ENCODE measurements at places on chromosomes 4 and X. TPM values are rescaled to one million over a fixed set of nuclear protein-coding genes. Genes with fewer than 3 reads are reported as not detected.

DNA sequence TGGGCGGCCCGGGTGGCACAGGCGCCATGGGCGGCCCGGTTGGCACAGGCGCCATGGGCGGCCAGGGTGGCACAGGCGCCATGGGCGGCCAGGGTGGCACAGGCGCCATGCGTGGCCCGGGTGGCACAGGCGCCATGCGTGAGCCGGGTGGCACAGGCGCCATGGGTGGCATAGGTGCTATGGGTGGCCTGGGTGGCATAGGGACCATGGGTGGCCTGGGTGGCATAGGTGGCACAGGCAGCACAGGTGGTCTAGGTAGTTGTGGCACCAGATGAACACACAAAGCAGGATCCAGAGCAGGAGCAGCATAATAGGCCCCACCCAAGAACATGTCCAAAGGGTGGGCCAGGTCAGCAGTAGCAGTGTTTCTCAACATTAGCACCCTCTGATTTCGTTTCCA, 4.3 kb downstream of the ESX1 start:
- DNase-seq: no peak

DNA sequence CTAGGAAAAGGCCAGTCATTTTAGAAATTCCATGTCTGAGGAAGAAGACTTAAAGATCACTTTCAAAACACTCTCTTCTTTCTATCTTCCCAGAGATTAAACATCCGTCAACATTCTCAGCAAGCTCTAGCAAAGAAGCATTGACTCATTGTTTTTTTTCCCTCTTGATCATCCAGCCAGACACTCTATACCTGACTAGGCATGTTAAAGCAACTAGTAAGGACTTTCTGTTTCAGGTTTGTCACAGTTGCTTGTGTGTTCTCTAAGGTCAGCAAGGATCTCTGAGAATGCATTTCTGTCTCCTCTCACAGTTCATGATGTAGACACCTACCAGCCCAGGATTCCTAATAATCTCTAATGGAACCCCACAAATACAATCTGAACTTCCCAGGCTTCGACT, 112.2 kb downstream of the IL13RA2 start:
- no peak for DNase-seq

DNA sequence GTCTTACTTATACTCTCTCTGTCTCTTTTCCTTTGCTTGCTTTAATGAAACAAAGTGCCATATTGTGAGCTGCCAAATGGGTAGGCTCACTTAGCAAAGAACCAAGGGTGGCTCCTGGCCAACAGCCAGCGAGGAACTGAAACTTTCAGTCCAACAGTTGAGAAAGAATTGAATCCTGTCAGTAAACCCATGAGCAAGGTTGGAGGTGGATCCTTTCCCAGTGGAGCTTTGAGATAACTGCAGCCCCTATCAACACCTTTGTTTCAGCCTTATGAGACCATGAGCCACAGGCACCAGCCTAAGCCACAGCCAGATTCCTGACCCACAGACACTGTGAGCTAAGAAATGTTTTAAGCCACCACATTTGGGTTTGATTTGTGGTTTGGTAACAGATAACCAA, 362.2 kb downstream of the PDGFC start:
- DNase-seq: peak; percentile 35

- no peak for DNase-seq
These were observed 464.3 kb downstream of the GRXCR1 start for GRCh38 chr4:43356786-43357185.

- peak; percentile 63 for DNase-seq
These were observed 3.4 kb downstream of the ATP1B4 start for GRCh38 chrX:120365320-120365719.

The SSX4 gene
- total RNA-seq: not detected

The FGG gene
- total RNA-seq: not detected

The VCX2 gene
- total RNA-seq: not detected

- DNase-seq: no peak
These were observed 444.8 kb upstream of the SLIT2 start for GRCh38 chr4:19806865-19807264.

The SMIM10 gene
- total RNA-seq: 5.3 TPM

- no peak for DNase-seq
These were observed 69.6 kb upstream of the CXorf66 start for GRCh38 chrX:140034916-140035315.

GRCh38 chrX:110131031-110131430, 128.1 kb downstream of the TMEM164 start:
- DNase-seq: no peak

GRCh38 chr4:164116286-164116685, 621.8 kb downstream of the TMA16 start:
- DNase-seq: no peak

DNA sequence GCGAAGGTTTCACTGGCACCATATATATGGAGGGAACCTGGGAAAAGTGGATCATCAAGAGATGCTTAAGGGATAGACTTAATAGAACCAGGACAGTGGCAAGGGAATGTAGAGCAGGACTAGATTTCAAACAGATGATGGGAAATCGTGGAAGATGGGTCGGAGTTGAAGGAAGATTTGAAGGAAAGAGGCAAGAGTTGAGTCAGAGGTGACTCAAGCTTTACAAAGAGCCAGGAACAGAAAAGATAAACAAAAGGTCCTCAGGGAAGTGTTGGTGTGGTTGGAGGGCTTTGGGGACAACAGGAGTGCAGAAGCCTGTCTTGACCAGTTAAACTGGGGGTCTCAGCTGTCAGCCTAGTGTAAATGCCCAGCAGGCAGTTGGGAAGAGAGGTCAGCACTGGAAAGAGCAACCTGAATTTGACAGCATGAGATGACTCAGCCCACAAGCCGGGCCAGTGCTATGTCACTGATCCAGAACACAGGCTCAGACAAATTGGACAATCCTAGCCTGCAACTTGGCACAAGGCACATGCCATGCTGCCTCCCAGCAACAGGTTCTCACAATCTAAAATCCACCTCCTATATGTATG, 230.5 kb downstream of the IDS start:
- no peak for DNase-seq

DNA sequence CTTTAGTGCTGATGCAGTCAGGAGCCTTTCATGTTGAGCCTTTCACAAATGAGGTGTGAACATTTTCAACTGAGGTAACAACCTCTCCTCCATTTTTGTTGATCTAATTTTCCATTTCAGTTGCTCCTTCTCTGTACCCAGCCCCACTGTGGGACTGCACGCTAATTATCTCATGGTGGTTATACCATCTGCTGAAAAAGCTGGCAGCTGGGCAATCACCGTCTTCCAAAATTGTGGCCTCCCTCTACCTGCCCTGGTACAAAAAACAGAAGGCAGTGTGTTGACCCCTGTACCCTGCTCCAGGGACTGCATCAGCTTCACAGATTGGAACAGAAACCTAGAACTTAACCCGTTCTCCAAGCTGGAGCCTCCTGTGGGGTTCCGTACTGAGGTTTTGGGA, 72.4 kb upstream of the LONRF3 start:
- DNase-seq: no peak

DNA sequence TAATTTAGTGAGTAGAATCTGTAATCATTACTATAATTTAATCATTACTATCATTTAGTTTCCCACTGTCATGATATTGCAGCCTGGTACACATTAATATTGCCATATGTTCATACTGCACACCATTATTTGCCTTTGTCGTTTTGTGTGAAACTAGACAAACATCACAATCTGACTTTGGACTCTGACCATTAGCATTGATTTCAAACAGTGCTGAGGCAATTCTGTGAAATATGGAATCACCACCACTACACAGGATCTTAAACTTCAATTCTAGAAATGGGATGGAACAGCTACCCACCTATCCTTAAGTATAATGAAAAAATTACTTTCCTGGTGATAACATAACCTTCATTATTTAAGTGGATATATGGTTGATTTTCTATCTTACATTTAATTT, 98.3 kb downstream of the SORBS2 start:
- DNase-seq: no peak

GRCh38 chr4:110640576-110640975, 17.7 kb upstream of the PITX2 start:
- no peak for DNase-seq

GRCh38 chrX:2513121-2513664, 12.4 kb upstream of the DHRSX start:
- DNase-seq: no peak

- DNase-seq: no peak
These were observed 554.3 kb upstream of the TENM3 start for GRCh38 chr4:181688872-181689271.

- DNase-seq: no peak
These were observed 334.5 kb downstream of the GPAT3 start for GRCh38 chr4:83870328-83870950.

The ETDB gene
- total RNA-seq: not detected

GRCh38 chrX:37613933-37614332, 42.5 kb downstream of the LANCL3 start:
- no peak for DNase-seq

GRCh38 chrX:24925430-24925829, 90.3 kb downstream of the ARX start:
- no peak for DNase-seq

GRCh38 chrX:73903941-73904340, 340.9 kb downstream of the CHIC1 start:
- DNase-seq: no peak

GRCh38 chr4:133440404-133440803, 291.3 kb downstream of the PCDH10 start:
- no peak for DNase-seq

The PF4V1 gene
- total RNA-seq: not detected

- DNase-seq: no peak
These were observed 1063.8 kb upstream of the INTU start for GRCh38 chr4:126568652-126569570.

DNA sequence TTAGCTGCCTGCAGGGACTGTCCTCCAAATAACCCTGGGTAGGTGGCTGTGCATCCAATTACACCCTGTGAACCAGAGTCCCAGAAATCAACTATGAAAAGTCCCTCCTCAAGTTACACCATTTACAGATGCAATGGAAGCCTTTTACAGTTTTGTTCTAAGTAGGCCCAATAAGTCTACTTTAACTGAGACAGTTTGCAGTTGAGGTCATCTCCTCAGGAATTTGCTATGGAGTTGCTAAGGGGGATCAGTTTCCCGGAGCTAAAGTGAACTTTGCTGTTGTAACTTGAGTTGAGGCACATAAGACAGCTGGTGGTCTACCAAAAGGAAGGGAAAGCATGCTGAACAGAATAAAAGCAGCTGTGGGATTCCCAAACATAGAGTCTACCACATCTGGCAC, 121.6 kb upstream of the STK26 start:
- DNase-seq: no peak

DNA sequence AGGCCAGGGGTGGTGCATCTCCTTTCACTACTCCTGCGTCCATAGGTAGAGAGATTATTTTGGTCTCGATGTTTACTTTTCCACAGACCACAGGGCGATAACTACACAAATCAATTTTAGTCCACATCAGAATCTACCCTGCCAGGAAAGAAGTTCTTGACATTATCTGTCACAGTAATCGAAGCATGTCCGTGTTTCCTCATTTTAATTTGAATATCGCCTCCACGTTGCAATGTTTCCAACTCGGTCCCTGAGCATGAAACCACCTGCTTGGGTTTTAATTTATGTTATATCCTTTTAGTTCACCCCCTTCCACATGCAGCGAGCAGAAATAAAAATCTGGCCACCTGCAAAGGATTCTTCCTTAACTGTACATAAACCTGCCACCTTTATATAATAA, 100.1 kb upstream of the ATXN3L start:
- DNase-seq: no peak

GRCh38 chrX:40310447-40310846, 212.7 kb upstream of the BCOR start:
- DNase-seq: no peak

DNA sequence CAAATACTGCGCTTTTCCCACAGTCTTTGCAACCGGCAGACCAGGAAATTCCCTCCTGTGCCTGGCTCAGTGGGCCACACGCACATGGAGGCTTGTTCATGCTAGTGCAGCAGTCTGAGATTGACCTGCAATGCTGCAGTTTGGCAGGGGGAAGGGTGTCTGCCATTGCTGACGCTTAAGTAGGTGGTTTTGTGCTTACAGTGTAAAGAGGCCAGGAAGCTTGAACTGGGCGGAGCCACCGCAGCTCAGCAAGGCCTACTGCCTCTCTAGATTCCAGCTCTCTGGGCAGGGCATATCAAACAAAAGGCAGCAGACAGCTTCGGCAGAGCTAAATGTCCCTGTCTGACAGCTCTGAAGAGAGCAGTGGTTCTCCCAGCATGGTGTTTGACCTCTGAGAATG, 390.5 kb upstream of the TECRL start:
- no peak for DNase-seq

DNA sequence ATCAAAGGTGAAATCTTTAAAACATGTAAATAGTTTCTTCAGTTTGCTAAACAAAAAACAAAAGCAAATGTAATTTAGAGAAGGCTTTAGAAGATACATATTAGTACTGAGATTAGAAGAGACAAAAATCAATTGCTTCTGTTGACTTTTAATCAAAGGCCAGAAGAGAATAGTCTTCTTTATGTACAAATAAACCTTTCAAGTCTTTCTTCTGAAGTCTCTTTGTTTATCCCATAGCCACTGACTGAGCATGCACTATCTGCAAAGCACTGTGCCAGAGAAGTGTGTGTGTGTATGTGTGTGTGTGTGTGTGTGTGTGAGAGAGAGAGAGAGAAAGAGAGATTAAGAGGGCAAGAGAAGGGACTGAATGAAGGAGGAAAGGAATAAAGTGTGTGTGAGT, 198.4 kb downstream of the GLUD2 start:
- DNase-seq: no peak

The RNF175 gene
- total RNA-seq: 0.20 TPM

The MAP7D2 gene
- total RNA-seq: 0.74 TPM

The MTHFD2L gene
- total RNA-seq: 8.5 TPM

DNA sequence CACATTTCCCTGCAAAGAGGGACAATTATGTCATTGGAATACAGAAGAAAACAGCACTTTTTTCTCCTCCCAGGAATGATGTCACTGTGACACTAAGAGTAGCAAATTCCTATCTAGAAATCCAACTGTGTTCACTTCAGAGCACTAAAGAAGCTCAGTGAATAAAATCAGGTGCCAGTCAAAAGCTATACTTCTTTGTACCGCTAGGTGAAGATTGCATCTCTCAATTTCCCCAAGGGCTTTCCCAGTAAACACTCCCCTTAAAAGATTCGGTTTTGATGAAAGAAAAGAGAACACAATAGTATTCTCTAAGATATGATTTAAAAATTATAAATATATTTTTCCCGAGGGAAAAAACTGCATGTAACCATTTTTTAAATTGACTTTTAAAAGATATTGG, 104.7 kb upstream of the MID1 start:
- no peak for DNase-seq

The CXCL10 gene
- 1.2 TPM for total RNA-seq

Measured in left ventricle myocardium superior (tissue), 1 donor.